ENCODE measurements at places on chromosomes 13 and 19. TPM values are rescaled to one million over a fixed set of nuclear protein-coding genes. Genes with fewer than 3 reads are reported as not detected.

The ISYNA1 gene
- 16.3 TPM for total RNA-seq

The OSCAR gene
- 0.39 TPM for total RNA-seq

The ZNF506 gene
- 14.3 TPM for total RNA-seq

The ACP7 gene
- not detected for total RNA-seq

The C19orf85 gene
- total RNA-seq, result not detected

The ETHE1 gene
- total RNA-seq, result 13.6 TPM

The BEST2 gene
- not detected for total RNA-seq

DNA sequence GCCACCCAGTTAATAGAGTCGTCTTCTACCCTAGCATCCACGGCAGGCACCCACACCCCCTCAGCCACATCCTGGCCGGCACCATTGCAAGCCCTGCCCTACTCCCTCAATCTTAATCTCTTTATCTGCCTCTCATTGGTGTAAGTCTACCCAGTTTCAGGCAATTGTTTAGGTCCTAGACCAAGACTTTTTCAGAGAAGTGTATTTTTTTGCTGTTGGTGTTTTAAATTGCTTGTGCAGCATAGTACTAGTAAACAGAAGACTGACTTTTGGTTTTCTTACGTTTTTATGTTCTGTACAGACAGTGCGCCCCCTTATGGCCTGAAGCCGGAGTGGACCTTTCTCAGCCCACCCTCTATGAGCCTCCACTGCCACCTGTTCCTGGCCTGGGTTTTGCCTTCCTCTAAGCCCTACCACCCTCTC is 2.3 kb upstream of the LCP1 start:
- no peaks in the 10 kb centered on the region for H3K27me3 ChIP-seq
- peaks cover 28% of the 10 kb centered on the region for H3K4me1 ChIP-seq
- no peak overlapping the region for H3K4me3 ChIP-seq
- no peak overlapping the region for H3K27ac ChIP-seq
- peak; percentile 20 for DNase-seq
- H3K36me3 ChIP-seq, result no peaks in the 10 kb centered on the region

- H3K27me3 ChIP-seq, result peaks cover 89% of the 10 kb centered on the region
- H3K4me1 ChIP-seq, result no peaks in the 10 kb centered on the region
- H3K36me3 ChIP-seq, result no peaks in the 10 kb centered on the region
- no peak overlapping the region for H3K4me3 ChIP-seq
- no peak overlapping the region for H3K27ac ChIP-seq
Observed at GRCh38 chr13:111539252-111539651, 218.8 kb downstream of the TEX29 start.

GRCh38 chr19:29527500-29528328 is 1.9 kb downstream of the VSTM2B start:
- no peaks in the 10 kb centered on the region for H3K36me3 ChIP-seq
- no peak for DNase-seq
- H3K27ac ChIP-seq, result no peak overlapping the region
- peaks cover 11% of the 10 kb centered on the region for H3K4me1 ChIP-seq
- H3K27me3 ChIP-seq, result peaks cover 94% of the 10 kb centered on the region

GRCh38 chr13:95745752-95746151 is 68.8 kb downstream of the DNAJC3 start:
- H3K27ac ChIP-seq, result no peak overlapping the region
- no peak for DNase-seq
- no peaks in the 10 kb centered on the region for H3K36me3 ChIP-seq
- no peaks in the 10 kb centered on the region for H3K27me3 ChIP-seq
- H3K4me3 ChIP-seq, result no peak overlapping the region
- H3K4me1 ChIP-seq, result peaks cover 10% of the 10 kb centered on the region

DNA sequence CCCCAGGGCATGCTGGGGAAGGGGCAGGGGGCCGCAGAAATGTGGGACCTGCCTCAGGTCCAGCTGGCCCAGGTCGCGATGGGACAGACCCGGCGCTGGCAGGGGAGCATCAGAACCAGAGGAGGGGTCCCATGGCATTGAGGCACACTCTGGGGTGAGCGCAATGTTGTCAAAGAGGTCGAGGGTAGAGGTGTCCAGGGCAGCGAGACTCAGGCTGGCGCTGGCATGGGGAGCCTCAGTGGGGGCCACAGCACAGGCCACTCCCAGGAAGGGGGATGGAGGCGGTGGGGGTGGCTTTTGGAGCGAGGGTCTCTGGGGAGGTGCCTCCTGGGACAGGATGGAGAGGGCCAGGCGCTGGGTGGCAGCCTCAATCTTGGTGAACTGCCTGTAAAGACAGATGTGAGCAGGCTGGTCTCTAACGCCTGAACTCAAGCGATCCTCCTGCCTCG is 944 bp downstream of the C19orf85 start:
- H3K4me3 ChIP-seq, result no peak overlapping the region
- no peak overlapping the region for H3K27ac ChIP-seq
- peaks cover 28% of the 10 kb centered on the region for H3K4me1 ChIP-seq
- H3K27me3 ChIP-seq, result no peaks in the 10 kb centered on the region
- peak; percentile 15 for DNase-seq
- no peaks in the 10 kb centered on the region for H3K36me3 ChIP-seq

- no peaks in the 10 kb centered on the region for H3K27me3 ChIP-seq
- no peak for DNase-seq
- H3K4me1 ChIP-seq, result peaks cover 29% of the 10 kb centered on the region
- H3K4me3 ChIP-seq, result no peak overlapping the region
Observed at GRCh38 chr13:97328222-97328790, 105.7 kb upstream of the RAP2A start.

DNA sequence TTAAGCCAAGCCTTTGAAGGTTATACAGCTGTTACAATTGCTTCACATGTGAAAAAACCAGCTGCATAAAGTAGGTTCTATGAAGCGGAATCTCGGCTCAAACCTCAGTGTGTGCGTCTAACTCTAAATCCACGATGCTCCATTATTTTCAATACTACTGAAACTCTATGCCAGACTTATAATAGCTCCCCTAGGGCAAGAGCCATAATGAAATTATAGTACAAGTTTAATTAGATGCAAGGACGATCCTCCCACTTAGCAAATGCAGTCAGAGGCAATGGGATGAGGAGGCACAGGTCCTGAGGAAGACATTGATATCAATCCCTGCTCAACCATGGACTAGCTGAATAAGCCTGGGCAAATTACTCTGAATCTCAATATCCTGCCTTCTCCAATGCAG is 31.1 kb downstream of the SLC7A1 start:
- peaks cover 9% of the 10 kb centered on the region for H3K4me1 ChIP-seq
- no peak overlapping the region for H3K4me3 ChIP-seq
- no peak overlapping the region for H3K27ac ChIP-seq
- no peaks in the 10 kb centered on the region for H3K27me3 ChIP-seq
- DNase-seq, result no peak

DNA sequence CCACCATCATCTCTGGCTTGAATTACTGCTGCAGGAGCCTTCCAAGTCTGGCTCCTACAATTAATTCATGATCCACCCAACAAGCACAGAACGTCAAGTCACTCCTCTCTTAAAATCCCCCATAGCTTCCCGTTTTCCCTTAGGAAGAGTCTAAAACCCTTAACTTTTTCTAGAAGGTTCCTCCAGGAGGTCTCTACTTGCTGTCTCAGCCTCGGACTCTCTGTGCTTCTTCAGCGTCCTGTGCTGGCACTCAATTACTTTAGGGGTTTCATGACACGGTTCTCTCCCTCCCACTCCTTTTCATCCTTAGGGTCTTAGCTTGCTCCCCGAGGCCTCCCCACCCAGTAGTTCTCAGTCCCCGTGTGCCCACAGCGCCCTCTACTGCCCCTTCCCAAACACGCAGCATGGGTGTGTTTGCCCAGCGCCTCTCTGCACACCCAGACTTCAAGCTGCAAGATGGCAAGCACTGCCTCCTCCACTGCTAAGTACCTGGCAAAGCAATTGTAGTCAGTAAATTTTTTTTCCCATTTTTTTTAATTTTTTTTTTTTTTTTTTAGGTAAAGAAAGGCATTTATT is 25.8 kb upstream of the MAP3K10 start:
- peak; percentile 46 for DNase-seq
- no peak overlapping the region for H3K27ac ChIP-seq
- peaks cover 4% of the 10 kb centered on the region for H3K4me1 ChIP-seq
- no peaks in the 10 kb centered on the region for H3K36me3 ChIP-seq
- no peaks in the 10 kb centered on the region for H3K27me3 ChIP-seq

- peaks cover 17% of the 10 kb centered on the region for H3K4me1 ChIP-seq
- H3K36me3 ChIP-seq, result peaks cover 9% of the 10 kb centered on the region
- no peak overlapping the region for H3K27ac ChIP-seq
- DNase-seq, result no peak
- H3K27me3 ChIP-seq, result no peaks in the 10 kb centered on the region
Observed at GRCh38 chr13:99266827-99267226, 8.6 kb upstream of the GPR18 start.

DNA sequence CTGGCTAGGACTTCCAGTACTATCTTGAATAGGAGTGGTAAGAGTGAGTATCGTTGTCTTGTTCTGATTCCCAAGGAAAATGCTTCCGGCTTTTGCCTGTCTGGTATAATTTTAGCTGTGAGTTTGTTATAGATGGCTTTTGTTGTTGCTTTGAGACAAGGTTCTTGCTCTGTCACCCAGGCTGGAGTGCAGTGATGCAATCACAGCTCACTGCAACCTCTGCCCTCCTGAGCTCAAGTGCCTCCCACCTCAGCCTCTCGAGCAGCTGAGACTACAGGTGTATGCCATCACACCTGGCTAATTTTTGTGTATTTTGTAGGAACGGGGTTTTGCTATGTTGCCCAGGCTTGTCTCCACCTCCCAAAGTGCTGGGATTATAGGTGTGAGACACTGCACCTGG is 6.1 kb upstream of the ZNF543 start:
- no peak overlapping the region for H3K4me3 ChIP-seq
- DNase-seq, result no peak
- no peaks in the 10 kb centered on the region for H3K27me3 ChIP-seq
- no peaks in the 10 kb centered on the region for H3K36me3 ChIP-seq
- H3K27ac ChIP-seq, result no peak overlapping the region
- H3K4me1 ChIP-seq, result peaks cover under 1% of the 10 kb centered on the region

- no peak overlapping the region for H3K27ac ChIP-seq
- no peaks in the 10 kb centered on the region for H3K27me3 ChIP-seq
- no peaks in the 10 kb centered on the region for H3K4me1 ChIP-seq
- no peak for DNase-seq
Observed at GRCh38 chr19:30522341-30522740, 150.2 kb downstream of the ZNF536 start.

DNA sequence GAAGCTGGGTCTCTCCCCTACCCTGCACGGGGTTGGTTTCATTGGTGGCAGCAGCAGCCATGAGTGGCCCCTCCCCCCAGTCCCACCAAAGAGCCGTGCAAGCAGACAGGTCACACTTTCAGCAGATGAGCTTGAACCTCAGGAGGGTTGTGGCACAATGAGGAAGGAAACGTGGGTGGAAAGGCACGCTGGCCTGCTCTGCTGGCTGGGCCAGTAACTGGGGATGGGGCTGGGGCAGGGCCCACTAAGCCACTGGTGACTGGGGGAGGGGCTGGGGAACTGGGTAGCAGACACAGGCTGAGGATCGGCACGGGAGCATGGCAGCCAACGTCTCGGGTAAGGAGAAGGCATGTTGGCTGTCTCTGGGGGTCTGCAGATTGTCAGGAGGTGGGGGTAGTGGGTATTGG is at the start of gene P2RY11:
Gene P2RY11 (plus strand): TSS at position 289 of the 407 bp plus-strand sequence. CDS start 29 bp downstream, at position 318.
- H3K36me3 ChIP-seq, result peaks cover 67% of the 10 kb centered on the region
- peaks cover 13% of the 10 kb centered on the region for H3K4me1 ChIP-seq

- no peaks in the 10 kb centered on the region for H3K4me1 ChIP-seq
- no peaks in the 10 kb centered on the region for H3K36me3 ChIP-seq
- peaks cover 25% of the 10 kb centered on the region for H3K27me3 ChIP-seq
- no peak overlapping the region for H3K27ac ChIP-seq
- DNase-seq, result no peak
- H3K4me3 ChIP-seq, result no peak overlapping the region
Observed at GRCh38 chr13:26864576-26864975, 104.0 kb upstream of the GPR12 start.

DNA sequence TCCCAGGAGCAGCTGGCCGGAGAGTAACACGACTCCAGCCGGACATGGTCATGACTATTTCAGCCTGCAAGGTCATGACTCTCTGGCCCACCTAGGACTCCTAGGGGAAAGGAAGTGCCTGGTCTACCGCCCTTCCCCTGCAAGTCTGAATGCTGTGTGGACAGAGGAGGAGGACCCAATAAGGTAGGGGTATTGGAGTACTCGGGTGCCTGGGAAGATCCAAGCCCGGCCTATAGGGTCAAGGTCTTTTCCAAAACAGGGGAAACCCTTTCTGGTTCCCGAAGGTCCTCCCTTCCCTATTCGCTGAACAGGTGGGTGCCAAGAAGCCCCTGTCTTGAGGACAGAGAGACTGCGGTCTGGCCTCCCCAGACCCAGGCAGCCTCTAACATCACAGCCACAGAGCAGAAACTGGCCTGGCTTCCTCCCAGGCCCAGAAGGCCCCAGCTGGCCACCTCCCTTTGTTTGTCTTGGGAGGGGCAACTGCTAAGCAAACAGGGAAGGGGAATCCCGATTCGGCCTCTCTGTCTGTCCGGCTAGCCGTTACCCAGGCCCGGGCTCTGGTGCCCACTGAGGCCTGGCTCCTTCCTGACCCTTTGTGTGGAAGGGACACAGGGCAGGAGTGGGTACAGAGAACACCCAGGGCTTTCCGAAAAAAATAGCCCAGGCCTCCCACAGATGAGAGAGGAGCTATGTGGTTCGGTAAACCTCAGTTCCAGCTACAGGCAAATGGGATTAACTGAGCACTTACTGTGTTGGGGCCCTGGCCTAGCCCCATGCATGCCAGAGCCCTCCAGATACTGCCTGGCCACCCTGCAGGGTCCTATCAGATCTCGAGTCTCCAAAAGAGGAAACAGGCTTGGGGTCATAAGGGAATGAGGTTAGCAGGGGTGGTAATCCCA is 5.2 kb upstream of the GRAMD1A start:
- H3K4me1 ChIP-seq, result peaks cover 62% of the 10 kb centered on the region
- H3K4me3 ChIP-seq, result no peak overlapping the region
- no peaks in the 10 kb centered on the region for H3K36me3 ChIP-seq
- H3K27me3 ChIP-seq, result no peaks in the 10 kb centered on the region
- DNase-seq, result peak; percentile 56

DNA sequence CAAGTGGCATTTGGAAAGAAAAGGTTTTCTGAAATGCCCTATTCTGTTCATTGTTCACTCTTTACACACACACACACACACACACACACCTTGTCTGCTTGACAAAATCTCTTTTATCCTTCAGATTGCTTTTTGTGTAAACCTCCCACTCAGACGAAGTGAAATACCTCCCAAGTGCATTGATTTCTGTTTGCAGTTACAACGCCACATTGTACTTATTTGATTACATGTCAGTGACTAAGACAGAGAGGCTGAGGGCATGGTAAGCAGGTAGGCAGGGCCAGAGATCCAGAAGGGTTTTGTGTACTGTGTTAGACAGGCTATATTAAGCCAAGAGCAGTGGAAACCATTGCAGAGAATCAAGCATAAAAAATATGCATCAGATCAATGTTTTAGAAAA is 561.8 kb downstream of the GPC6 start:
- no peaks in the 10 kb centered on the region for H3K4me1 ChIP-seq
- no peaks in the 10 kb centered on the region for H3K36me3 ChIP-seq
- no peak for DNase-seq

DNA sequence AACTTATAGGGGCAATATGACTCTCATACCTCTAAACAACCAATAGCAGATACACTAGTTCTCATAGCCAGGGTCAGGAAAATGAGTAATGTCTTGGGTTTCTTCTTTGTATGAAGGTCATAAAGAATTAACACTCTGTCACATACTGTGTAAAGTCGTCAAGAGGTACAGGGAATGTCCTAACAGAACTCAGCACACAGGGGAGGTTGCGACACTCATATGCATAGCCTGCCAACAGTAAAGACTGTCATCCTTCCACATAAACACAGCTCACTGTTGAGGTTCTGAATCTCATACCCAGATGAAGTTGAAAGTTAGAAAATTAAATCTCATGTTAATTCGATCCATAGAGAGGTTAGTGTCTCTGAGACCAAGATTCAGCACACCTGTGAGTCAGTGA is 34.2 kb upstream of the ZNF254 start:
- H3K4me3 ChIP-seq, result no peak overlapping the region
- no peak overlapping the region for H3K27ac ChIP-seq
- no peaks in the 10 kb centered on the region for H3K27me3 ChIP-seq
- H3K4me1 ChIP-seq, result no peaks in the 10 kb centered on the region
- DNase-seq, result no peak

All from heart right ventricle (tissue), 16 donors.